NCI-H1694 (cell line): ENCODE measurements at places on chromosomes 11 and 22.

DNA sequence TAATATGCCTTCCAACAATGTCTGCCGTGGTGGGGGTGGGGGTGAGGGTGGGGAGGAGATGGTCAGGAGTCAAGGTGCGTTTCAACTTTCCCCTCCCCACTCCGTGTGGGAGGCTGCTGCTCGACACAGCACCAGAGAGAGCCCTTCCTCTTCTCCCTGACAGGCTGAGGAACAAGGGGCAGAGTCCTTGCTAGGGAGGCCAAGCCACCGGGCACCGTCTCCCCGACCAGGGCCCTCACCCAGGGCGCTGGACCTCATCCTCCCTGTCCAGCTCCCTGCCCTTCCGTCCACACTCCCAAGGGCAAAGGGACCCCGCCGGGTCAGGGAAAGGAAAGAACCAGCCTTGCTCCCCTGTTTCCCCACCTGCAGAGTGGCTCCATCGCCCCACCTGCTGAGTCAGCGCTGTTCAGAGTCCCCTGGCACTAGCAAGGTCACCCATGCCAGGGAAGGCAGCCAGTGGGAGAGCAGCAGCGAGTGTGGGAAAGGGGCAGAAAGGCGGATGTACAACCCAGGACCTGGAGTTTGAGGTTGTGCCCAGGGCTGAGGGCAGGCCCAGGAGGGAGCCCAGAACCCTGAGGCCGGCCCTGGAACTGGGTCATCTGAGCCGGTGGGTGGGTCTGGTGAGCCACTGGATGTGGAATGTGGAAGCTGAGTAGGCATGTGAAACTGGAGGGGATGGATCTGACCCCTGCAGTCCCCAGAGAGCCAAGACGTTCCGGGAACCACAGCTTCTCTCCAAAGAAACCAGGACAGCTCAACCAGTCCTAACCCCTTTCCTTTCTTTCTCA is 47.2 kb downstream of the BUD13 start:
- DNase-seq: no peak

GRCh38 chr22:25797498-25798290 is 55.7 kb downstream of the MYO18B start:
- no peak for DNase-seq

DNA sequence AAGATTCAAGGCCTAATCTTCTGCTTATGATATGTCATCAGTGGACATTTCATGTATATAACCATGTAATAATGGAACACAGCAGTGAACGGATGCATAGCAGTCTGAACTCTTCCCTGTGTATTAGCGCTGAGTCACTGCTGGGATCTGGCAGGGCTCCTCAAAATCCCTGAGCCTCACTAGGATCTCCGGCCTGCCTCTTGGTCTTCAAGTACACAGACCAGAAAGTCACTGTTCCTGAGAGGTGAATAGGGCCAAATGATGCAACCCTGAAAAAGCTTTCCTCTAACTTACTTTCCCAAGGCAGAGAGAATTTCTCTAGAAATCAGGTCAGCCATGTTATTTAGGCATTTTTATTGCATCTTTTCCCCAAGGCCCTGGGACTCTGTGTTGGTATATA is 35.0 kb downstream of the POU2AF1 start:
- DNase-seq: no peak

DNA sequence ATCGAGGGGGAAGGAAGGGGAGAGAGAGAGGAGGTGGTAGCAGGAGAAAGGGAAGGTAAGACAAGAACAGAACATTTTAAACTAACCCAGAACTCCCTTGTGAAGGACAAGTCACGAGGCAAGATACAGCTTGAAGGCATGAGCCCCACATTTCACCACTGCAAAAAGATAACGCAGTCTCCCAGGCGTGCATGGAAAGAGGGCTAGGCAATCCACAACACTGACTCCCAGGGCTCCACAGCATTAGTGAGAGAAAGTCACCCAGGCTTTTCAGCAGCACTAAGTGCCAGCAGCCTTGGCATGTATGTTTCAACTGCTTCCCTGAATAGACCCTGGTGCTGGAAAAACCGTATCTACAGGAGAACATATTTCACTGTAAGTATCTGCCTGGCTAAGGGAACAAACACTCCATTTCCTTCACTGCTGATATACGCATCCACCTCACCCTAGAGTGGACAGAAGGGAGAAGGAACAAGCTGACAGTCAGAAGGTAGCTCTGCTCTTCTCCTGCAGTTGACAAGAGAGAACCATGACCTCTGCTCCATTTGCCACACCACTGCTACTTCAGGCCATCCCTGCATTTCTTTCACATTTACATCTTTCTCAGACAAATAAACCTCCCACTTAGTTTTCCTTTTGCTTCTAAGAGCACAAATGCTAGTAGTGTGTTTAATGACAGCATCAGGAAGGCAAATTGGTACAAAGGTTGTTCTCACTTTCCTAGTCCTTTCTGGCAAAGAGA is 87.9 kb downstream of the AMBRA1 start:
- DNase-seq: no peak

- no peak for DNase-seq
Observed at GRCh38 chr11:134838708-134839107, 426.7 kb upstream of the B3GAT1 start.

- no peak for DNase-seq
Observed at GRCh38 chr11:13841393-13841792, 121.1 kb upstream of the SPON1 start.

DNA sequence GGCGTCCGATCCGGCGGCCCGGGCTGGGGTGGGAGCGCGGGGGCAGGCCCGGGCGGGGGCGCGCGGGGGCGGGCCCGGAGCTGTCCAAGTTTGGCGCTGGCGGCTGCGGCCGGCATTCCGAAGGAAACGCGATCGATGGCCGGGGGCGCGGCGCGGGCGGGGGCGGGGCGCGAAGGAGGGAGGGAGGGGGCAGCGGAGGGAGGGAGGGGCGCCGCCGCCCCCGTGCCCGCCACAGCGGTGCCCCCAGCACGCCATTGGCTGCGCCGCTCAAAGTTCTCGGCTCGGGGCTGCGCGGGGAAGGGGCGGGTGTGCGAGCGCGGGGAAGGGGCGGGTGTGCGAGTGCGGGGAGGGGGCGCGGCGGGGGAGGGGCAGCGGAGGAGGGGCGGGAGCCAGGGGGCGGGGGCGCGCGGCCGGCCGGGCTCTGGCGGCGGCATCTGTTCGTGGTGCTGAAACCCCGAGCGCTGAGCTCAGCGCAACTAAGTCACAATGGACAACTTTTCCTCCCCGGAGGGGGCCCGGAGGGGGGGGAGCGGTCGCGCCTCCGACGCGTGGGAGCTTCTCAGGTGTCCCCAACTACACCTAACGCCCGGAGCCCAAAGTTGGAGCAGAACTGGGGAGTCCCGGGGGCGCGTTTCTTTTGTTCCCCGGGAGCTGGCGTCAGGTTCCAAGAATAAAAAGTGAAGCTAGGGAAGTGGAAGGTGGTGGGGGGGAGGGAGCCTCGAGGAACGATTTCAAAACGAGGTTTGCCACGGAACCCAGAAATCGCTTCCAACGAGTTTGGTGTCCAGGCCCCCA is 2.2 kb downstream of the PHF21B start:
- DNase-seq: no peak

DNA sequence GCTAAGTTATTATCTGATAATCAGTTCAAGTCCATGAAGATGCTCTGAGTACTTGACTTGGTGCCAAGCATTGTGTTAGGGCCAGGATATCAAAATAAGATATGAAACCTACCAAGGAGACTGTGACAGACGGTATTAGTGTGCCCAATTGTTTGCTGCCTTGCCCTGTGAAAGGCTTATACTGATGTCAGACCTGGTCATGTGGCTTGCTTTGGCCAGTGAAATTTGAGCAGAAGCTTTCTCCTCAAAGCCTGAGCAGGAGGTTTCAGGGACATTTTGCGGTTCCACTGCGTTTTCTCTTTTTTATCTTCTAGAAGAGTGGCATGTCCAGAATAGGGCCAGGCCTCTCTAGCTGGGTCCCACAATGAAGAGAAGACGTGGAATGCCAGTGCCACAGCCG is 15.8 kb upstream of the PKNOX2 start:
- DNase-seq: no peak

- no peak for DNase-seq
Observed at GRCh38 chr22:37497062-37497599, 10.9 kb upstream of the MFNG start.

DNA sequence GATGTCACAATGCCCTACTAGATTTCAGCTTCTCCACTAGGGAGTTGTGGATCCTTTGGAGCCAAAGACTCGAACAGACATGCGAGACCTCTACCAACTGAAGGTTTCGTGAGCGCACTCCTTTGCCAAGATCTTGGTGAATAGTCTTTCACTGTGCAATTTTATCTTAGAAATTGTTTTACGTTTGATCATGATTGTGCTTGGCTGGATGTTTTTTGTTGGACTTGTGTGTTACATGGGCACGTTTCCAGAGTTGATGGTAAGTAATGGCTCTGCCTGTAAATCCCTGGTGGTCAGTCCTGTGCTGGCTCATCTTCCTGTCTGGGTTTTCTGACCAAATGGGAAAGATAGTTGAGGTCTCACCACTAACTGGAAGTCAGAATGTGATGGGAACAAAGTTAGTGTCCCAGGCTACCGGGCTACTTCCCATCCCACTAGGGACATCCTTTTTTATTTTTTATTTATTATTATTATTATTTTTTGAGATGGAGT is at the start of gene MISFA:
Gene MISFA, plus strand, starts transcription at position 51 of the 492 bp plus-strand sequence. Its CDS starts 140 bp downstream, at position 191.
- no peak for DNase-seq

DNA sequence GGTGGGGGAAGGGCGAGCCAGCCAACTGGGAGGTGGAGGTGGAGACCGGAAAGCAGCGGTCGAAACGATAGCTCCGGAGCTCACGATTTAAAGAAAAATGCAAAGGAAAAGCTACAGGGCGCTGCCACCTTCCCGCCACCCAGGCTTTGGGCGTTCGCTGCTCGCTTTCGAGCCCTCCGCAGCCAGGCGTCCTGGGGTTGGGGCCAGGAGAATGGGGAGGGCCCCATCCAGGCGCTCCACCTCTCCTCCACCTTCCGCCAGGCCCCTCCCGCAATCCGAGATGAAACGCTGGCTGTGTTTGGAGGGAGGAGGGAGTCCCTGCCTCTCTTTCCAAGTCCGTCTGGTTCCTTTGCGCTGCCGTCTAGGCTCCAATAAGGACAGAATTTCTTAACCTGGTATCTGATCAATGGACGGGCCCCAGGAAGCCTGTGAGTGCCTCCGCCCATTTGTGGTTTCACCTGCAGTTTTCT is 483 bp upstream of the ABTB2 start:
- DNase-seq: peak; percentile 40

DNA sequence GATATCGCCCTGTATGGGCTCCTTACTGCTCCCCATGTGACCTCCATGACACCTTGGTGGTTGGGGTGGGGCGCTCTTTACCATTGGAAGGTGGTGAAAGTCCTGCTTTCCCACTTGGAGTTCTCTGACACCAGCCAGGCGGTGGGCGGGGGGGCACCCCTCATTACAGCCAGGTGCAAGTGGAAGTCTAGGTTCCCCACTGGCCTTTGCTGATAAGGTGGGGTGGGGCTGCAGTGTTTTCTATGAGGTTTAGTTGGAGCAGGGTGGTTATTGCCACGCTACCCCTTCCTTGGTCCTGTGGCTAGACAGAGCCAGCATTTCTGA is 5.5 kb upstream of the SLC37A2 start:
- no peak for DNase-seq

GRCh38 chr11:14539982-14540421 is 19.8 kb upstream of the PSMA1 start:
- DNase-seq: no peak

- DNase-seq: no peak
Observed at GRCh38 chr11:44028816-44029506, 18.8 kb upstream of the ACCSL start.

- no peak for DNase-seq
Observed at GRCh38 chr22:46739094-46739870, 1.2 kb upstream of the CERK start.

- DNase-seq: no peak
Observed at GRCh38 chr11:6617315-6617781, 1.9 kb downstream of the TPP1 start.

GRCh38 chr11:12331239-12331874 is 46.0 kb upstream of the PARVA start:
- peak; percentile 93 for DNase-seq

- DNase-seq: no peak
Observed at GRCh38 chr22:35020517-35020916, 45.4 kb upstream of the ISX start.
